ENCODE measurements at places on chromosomes 12 and 14.

- no peak for DNase-seq
These were observed 80.1 kb downstream of the ETV6 start for GRCh38 chr12:11729439-11730150.

- DNase-seq = no peak
These were observed 70.7 kb downstream of the CDK17 start for GRCh38 chr12:96329545-96329944.

GRCh38 chr14:78432046-78432445 lies 261.9 kb downstream of the NRXN3 start:
- DNase-seq = no peak

DNA sequence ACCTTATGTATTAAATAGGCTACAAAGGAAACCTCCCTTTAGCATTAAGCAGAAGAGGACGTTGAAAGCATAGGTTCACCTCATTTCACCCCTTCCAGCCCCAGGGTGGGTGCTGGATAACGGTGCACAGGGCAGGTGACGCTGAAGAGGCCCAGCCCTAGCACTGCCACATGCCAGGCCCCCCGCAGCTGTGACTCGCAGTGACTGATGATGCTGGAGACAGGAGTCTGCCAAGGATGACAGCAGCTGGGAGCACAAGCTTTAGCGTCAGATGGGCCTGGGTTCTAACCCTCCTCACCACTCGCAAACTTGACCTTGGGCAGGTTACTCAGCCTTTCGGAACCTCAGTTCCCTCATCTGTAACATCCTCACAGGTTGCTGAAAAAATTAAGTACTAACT lies 76.7 kb downstream of the TBK1 start:
- DNase-seq = no peak

GRCh38 chr12:113253532-113254285 lies 32.4 kb downstream of the TPCN1 start:
- DNase-seq = no peak

DNA sequence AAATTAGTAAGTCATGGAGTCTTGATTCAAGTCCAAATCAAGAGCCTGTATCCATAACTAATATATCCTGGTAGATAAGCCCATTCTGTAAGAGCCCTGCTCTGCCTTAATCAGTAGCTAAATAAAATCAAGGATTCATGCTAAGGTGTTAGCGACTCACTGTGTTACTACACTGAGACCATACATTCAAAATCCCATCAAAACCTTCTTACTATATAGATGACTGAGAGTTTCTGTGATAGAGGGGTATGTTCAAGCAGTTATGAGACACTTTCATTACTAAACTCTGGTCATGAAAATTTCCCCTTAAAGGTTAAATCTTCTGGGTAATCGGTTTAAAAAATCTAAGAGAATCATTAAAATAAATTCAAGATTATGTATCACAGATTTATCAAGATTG lies 78.5 kb downstream of the MDGA2 start:
- DNase-seq = no peak

- no peak for DNase-seq
These were observed 1.1 kb upstream of the MYH7 start for GRCh38 chr14:23436327-23437132.

DNA sequence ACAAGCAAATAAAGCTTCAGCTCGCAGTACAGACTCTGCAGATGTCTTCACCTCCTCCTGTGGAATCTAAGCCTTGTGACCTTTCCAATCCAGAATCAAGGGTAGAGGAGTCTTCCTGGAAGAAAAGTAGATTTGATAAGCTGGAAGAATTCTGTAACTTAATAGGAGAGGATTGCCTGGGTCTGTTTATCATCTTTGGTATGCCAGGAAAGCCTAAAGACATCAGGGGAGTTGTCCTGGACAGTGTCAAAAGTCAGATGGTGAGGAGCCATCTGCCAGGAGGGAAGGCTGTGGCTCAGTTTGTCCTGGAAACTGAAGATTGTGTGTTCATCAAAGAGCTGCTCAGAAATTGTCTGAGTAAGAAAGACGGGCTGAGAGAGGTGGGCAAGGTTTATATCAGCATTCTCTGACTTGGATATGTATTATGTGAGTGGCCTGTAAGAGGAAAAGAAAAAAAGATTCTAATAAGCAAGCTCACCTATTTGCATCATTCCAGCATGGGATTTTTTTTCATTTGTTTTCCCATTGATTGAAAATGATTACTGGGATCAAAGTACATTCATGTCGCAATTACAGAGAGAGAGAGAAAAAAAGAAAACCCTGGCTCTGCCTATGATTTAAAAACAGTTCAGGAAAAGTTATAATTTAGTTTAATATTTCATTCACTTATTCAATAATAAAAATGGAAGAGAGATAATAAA lies 767 bp downstream of the REP15 start:
- no peak for DNase-seq

GRCh38 chr12:46831335-46832129 lies 5.7 kb upstream of the SLC38A4 start:
- DNase-seq = no peak

DNA sequence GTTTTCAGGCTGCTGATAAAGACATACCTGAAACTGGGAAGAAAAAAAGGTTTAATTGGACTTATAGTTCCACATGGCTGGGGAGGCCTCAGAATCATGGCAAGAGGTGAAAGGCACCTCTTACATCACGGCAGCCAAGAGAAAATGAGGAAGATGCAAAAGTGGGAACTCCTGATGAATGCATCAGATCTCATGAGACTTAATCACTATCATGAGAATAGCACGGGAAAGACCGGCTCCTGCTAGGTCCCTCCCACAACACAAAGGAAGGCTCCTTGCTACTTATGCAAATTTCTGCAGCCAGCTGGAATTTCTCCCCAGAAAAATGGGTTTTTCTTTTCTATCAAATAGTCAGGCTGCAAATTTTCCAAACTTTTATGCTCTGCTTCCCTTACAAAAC lies 174.1 kb upstream of the RMST start:
- no peak for DNase-seq

Data from stimulated activated CD8-positive, alpha-beta memory T cell treated with anti-CD3 and anti-CD28 coated beads, Interleukin-4, amount 100 ng/mL, for 1 hour (primary cell).